ENCODE measurements at places on chromosomes 16 and 17. TPM values are rescaled to one million over a fixed set of nuclear protein-coding genes. Genes with fewer than 3 reads are reported as not detected.

Gene PRKCB
- 105 TPM for total RNA-seq

- peak; percentile 42 for DNase-seq
Observed at GRCh38 chr17:36675250-36675649, 73.9 kb downstream of the MRM1 start.

DNA sequence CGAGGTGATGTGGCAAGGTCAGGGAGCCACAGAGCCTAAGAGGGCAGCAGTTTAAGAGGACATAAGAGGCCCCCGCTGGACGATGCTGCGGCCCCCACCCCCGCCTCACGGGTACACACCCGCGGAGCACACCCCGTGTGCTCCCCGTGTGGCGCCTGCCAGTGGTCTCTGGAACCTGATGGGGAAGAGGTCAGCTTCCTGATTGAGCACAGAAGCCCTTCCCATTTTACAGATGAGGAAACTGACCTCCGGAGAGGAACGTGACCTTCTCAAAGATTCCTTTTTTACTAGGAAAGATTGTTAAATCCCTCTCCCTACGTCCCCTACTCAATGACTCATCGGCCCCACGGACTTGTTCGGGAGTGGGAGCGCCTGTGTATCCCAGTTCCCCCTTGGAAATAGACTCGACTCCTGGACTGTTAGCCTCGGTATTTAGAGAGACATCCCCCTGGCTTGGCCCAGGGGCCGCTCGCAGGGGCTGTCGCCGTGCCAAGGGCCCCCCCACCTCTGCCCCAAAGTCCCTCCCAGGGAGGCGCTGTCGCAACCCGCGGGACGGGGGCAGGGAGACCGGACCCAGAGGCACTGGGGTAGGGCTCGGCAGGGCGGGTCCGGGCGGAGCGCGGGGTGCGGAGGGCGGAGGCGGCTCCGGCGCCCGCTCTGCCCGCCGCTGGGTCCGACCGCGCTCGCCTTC, at the start of gene ABCC3:
Gene ABCC3 (plus strand): TSS at position 658 of the 691 bp plus-strand sequence. CDS start 56 bp downstream, outside the sequence.
- no peak for DNase-seq

GRCh38 chr16:12586701-12587100, 217.0 kb downstream of the CPPED1 start:
- DNase-seq = no peak

DNA sequence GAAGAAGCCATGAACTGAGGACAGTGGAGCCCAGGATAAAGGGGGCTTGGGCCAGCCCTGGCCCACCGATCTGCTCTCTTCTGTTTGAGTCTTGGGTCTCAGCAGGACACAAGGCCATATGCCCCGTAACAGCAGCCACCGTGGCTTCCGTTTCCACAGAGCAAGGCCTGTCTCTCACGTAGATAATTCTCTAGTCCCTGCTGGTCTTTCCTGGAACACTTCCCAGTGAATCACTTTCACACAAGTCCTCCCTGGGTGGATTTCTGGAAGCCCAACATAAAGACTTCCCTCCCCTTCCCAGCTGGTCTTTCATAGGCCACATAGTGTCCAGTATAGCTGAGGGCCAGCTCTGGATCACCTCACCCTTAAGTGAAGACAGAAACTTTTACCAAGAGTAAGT, 19.9 kb upstream of the C16orf78 start:
- DNase-seq = no peak

Gene STAT5A
- total RNA-seq = 163 TPM

DNA sequence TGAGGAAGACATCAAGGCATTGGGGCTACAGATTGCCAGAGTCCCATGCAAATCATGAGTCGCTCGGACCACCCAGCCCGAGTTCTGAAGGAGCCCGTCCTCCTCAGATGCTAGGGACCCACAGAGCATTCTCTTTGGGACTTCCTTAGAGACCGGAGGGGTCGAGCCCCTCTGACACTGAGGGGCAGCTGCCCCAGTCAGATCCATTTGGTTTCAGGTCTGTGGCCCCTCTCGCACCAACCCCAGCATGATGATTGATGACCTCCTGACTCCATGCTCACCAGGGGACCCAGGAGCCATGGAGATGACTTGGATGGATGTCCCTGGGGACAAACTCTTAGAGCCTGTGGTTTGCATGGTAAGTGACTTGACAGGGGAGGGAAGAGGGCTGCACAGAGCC, 8.0 kb downstream of the PDF start:
- no peak for DNase-seq

GRCh38 chr17:72387487-72387886, 266.7 kb downstream of the SOX9 start:
- no peak for DNase-seq

Gene SLC2A4
- total RNA-seq = 0.07 TPM

DNA sequence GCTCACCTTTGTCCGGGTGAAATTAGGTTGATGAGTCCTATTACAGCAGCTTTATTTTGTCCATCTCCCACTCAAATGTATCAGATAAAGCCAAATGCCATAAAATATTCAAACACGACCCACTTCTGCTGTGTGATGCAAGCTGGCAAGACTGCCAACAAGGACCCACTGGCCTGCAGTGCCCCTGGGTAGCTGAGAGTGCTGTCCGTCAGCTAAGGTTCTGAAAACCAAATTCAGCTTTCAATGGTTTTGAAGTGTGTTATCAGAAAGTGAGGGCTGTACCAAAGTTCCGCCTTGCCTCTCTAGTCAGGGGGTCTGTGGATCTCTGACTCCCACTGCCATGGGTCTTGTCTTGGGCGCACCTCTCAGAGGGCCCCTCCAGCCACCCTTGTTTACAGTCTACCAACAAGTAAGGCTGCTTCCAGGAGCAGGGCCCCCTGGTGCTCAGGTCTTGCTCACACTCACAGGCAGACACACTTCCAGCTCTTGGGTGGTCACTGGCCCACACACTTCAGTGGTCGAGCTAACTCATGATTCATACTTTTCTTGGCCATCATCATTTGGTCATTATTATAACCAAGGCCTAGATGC, 10.5 kb upstream of the CCDC182 start:
- DNase-seq = no peak

DNA sequence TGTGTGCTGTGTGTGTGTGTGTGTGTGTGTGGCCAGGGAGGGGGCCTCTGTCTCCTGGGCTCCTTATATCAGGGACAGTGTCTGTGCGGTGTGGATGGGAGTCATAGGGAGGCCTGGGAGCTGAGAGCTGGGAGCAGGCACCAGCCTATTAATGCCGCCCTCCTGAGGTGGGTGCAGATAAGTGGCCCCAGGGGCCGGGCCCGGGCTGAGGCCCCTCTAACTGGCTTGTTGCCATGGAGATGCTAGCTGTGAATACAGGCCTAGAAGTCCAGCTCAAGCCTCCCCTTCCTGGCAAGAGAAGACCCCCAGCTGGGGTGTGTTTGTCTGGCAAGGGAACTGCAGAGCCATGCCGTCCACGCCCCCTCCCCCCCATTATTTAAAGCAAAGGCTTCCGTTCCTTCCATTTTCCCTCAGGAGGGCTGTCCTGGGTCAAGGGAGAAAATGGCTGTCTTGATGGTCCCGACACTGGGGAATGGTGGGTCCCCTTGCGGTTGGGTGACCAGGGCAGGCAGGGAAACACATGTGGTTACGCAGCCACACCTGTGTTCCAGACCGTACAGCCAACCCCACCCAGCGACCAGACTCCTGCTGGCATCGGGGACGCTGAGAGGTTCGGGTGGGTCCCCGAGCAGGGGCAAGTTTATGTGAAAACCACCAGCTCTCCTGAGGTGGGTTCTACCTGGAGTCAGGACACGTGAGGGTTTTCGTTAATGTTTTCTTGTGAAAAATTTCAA, 141.1 kb downstream of the MRM1 start:
- DNase-seq = no peak

DNA sequence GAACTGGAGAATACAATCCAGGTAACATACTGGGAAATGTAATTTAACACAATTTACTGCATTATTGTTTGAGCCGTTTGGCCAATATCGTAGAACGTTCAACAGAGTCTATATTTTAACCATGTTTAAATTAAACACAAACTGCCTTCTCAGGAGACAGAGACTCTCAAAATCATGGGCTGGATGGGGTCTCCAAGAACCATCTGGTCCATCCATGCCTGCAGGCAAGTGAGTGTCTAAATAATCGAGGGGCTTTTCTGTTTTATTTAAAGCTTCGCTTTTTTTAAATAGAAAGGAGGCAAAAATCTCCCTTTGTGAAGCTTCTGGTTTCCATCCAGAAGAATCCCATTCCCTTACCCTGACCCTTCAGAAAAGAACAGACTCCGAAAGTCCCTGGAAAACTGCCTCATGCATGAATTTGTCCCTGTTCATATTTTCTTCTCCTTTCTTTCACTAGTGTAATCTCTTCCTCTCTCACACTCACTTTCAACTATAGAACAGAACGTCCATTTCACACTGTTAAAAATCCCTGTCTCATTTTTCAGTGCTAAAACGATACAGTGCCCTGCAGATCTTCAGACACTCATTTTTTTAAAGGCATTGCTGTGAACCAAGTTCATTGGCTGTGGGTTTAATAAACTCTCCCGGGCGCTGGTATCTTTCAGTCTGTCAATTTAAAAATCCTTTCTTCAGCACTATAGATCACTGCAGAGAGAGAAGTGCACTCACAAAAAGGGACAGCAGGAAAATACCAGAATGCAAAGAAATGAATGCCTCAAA, 111.4 kb upstream of the TOM1L1 start:
- no peak for DNase-seq

Gene SP6
- 0.18 TPM for total RNA-seq

Gene MYH1
- not detected for total RNA-seq

DNA sequence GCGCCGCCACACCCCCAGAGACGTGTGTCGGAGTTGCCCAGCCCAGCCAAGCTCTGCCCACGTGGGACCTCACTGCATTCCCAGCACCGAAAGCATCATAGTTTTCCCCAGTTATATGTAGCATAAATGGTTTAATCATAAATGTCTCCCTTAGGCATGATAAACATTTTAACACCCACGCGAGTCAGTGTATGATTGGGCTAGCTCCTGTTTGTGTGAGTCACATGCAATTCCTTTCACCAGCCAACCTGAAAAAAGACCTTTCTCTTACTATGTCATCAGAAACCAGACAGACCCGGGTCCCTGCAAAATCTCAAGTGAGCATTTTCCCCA, 9.2 kb downstream of the TAF1C start:
- DNase-seq = peak; percentile 38

Gene CNTNAP1
- 0.25 TPM for total RNA-seq

Gene PIRT
- total RNA-seq = not detected

Gene RAB37
- 6.7 TPM for total RNA-seq

DNA sequence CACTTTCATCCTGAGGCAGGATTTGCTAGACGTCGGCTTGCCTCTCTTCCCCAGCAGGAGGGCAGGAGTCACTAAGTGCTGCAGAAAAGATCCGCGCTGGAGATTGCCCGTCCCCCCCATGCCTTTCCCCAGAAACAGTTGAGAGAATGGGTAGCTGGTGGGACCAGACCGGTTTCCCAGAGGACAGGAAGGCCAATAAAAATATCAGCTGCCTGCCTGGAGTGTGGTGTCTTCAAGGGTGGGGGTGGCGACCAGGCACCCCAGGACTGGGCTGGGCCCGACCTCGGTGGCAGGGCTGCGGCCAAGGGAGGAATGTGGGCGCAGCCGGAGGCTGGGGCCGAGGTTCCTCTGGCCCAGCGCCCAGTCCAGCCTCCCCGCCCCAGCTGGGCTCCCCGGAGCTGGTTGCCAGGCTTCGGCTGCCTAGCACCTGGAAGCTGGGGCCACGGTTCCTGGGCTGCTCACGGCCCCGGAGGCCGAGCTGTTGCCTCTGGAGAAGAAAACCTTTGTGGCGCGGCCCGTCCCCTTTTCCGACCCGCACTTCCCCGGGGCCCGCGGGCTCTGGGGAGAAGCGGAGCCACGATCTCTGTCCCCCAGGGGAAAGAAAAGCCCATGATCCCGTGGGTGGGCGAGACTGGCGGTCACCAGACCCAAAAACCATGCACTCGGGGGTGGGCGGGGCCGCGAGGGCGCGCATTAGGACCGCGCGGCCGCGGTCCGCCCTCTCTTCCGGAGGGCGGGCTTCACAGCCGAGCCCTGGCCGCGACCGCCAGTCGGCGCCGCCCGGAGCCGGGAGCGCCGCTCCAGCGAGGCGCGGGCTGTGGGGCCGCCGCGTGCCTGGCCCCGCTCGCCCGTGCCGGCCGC, at the start of gene TRAF4:
Gene TRAF4 (plus strand): TSS at position 769 of the 861 bp plus-strand sequence. CDS start 102 bp downstream, outside the sequence.
- peak; percentile 90 for DNase-seq

DNA sequence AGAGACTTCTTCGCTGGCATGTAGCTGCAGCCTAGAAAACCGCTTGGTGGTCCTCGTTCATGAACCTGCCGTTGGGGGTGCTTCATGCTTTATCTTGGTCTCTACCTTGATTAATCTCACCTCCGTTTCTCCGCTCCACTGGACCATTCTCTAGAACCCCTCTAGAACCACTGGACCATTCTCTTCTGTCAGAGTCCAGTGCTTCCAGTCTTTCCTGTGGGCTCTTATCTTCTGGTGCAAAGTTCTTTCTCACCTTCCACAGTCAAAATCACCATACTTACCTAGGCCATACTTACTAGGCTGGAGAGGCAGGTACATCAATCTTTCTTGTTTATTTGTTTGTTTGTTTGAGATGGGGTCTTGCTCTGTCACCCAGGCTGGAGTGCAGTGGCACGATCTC, 71.4 kb downstream of the PITPNC1 start:
- DNase-seq = no peak

DNA sequence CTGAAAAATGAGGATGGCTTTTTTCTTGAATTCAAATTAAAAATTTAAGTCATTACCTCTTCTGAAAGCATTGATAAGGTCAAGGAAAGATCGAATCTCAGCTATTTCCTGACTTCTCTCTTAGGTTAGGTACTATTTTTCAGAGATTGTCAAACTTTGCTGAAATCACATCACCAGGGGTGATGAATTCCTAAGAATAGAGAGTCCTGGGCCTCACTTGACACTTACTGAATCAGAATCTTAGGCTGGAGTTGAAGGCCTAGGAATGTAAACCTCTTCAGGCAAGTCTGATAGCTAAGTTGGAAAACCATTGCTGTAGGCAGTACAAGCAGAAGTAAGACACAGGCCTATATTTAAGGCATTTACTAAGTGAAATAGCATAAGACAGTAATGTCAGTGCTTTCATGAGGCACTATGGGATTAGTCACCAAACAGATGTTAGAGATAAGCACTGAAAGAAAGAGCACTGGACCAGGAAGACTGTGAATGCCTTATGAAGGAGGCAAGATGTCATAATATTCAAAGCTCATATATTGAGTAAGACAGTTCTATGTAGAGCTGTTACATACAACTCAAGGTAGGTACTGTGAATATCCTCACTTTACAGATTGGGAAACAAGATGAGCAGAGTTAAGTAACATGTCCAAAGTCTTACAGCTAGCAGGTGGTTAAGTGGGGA, 21.5 kb downstream of the DCAF7 start:
- DNase-seq = no peak

DNA sequence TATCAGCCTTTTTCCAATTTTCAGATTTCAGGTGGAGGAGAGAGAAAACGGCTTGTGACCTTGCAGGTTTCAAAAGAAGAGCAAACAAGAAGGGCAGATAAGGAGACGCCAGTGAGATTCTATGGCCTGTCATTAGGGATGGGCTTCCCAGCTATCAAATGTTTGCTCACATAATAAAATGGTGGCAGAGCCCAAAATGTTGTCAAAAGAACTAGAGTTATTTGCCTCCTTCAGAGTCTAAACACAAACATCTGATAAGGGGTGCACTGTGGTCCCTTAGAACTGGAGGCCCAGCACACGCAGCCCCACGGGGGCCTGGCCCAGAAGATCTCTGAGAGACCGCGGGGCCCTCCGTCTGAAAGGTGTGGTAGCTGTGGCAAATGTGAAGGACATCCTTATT, 46.1 kb upstream of the DDX52 start:
- no peak for DNase-seq

GRCh38 chr17:8154608-8155155, 2.5 kb upstream of the PER1 start:
- no peak for DNase-seq

All from activated CD8-positive, alpha-beta T cell treated with anti-CD3 and anti-CD28 coated beads for 36 hours (primary cell).